ENCODE measurements at places on chromosomes 5 and 9.
A peak's percentile ranks its signal among the peaks of the same experiment; 100 is the strongest.

- DNase-seq: no peak
Measured at GRCh38 chr9:106420511-106420944, 442.4 kb upstream of the ZNF462 start.

GRCh38 chr5:110536120-110537115 is 190.1 kb downstream of the TMEM232 start:
- peak; percentile 3 for DNase-seq

GRCh38 chr9:136697146-136697820 is 10.0 kb upstream of the AGPAT2 start:
- DNase-seq: no peak

- no peak for DNase-seq
Measured at GRCh38 chr9:135045928-135046738, 41.3 kb upstream of the OLFM1 start.

GRCh38 chr9:109304347-109304746 is 16.5 kb downstream of the EPB41L4B start:
- DNase-seq: no peak
